Activated CD4-positive, alpha-beta T cell treated with anti-CD3 and anti-CD28 coated beads for 24 hours (primary cell): ENCODE measurements at places on chromosomes 12 and 14.

DNA sequence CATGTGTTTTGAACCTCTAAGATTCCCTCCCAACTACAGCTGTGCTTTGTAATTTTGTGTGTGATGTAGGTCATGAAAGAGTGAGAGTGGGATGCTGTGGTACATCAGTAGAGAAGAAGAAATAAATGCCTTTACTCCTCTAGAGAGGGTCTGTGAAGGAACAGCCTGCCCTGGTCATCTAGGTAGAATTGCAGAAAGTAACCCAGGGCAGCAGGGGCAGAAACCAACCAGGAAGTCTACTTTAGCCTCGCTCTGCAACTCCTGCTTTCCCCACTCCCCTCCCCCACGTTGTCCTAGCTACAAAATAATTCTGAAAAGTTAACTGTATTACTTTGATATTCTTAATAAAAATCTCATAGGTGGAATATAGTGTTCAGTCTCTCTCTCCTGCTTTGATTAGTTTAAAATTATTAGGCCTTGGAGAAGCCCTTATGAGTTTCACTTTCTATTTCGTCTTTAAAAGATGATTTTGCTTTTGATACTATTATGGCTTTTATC lies 7.5 kb downstream of the TBK1 start:
- DNase-seq = no peak

- no peak for DNase-seq
These were observed 110.6 kb downstream of the TTC8 start for GRCh38 chr14:88935083-88935482.

DNA sequence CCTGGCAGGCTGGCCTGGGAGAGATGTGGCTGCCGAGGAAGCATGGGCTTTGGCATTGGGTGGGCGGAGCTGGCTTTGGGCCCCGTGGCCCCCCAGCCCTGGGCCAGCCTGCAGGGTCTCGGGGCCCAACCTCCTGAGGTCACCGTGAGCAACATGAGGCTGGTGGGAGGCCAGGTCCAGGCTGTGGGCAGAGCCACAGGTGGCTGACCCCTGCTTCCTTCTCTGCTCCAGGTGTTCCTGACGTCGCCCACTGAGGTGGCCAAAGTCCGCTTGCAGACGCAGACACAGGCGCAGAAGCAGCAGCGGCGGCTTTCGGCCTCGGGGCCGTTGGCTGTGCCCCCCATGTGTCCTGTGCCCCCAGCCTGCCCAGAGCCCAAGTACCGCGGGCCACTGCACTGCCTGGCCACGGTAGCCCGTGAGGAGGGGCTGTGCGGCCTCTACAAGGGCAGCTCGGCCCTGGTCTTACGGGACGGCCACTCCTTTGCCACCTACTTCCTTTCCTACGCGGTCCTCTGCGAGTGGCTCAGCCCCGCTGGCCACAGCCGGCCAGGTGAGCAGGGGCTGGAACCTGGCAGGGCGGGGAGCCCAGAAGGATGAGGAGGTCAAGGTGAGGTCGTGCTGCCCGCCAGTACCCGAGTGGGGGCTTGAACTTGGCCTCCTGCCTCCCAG lies 5.5 kb downstream of the SLC25A47 start:
- DNase-seq = no peak

DNA sequence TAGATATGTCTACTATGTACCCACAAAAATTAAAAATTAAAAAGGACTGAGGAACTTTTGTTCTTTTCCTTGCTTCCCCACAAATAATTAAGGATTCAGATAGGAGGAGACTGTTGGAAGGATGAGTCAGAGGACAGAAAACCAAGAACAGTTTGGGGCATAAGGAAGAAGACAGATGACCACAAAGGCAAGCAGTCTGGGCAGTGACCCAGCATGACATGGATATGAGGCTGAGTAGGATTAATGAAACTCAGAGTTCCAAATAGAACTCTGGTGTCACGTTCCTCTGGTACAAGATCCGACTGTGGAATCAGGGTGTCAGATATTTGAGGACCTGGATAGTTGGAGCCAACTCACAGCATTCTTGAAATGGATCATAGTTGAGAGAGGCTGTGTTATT lies 89.3 kb upstream of the SLC38A4 start:
- DNase-seq = no peak

DNA sequence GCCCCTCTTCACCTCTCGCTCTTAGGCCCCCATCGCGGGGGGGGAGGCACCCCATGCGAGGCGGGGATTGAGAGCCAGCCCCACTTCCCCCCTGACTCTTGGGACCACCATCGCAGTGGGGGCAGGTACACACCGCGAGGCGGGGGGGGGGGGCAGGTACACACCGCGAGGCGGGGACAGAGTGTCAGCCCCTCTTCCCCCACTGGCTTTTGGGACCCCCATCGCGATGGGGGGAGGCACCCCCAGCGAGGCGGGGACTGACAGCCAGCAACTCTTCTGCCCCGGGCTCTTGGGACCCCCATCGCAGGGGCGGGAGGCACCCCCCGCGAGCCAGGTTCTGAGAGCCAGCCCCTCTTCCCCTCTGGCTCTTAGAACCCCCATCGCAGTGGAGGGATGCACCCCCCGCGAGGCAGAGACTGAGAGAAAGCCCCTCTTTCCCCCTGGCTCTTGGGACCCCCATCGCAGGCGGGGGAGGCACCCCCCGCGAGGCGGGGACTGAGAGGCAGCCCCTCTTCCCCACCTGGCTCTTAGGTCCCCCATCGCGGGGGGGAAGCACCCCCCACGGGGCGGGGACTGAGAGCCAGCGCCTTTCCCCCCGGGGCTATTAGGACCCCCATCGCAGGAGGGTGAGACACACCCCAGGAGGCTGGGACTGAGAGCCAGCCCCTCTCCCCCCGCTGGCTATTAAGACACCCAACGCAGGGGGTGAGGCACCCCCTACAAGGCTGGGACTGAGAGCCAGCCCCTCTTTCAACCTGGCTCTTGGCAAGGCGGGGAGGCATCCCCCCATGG lies 196.5 kb upstream of the PZP start:
- no peak for DNase-seq

DNA sequence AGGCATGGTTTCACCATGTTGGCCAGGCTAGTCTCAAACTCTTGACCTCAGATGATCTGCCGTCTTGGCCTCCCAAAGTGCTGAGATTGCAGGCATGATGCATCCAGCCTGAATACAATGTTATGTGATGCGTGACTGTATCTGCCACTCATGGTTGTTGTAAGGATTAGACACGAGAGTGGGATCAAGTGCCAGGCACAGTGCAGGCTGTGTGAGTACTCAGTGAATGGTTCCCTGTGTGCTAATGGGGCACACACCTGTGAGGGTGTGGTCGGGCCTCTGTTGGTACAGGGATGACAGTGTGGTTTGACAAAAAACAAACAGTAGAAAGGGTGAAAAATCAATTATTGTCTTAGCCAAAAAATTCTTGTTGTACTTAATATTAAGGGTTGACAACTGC lies 61.8 kb downstream of the TECPR2 start:
- no peak for DNase-seq

DNA sequence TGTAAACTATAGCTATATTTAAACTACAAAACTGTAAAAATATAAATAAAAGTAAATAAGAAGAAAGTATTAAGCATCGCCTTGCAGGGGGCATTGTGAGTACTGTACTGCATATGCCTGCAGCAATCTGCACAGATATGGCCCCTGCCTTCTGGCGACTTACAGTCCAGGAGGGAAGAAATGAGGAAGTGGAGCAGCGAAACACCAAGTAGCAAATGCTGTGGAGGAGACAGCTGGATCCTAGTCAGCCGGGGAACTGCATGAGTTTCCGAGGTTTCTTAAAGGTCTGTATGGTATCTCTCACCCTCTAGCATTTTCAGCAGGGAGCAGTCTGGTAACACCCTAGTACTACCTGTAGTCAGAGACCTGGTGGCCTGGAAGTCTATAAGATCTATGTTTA lies 256.9 kb downstream of the CACNA1C start:
- no peak for DNase-seq

DNA sequence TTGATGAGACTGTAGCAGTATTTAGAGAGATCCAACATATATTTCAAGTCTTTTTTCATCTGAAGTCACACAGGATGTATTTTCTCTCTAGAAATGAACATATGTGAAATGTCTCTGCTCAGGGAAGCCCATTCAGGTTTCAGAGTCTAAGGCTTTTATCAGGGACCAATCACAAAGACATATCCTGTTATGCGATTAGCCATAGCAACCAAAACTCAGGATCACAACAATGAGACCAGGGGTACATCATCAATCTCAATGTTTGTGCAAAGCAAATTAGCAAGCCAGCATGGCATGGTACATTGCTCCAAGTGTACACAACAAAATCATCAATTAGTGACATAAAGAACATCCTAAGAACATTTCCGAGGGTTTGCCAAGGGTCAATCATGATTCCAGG lies 99.2 kb upstream of the AMN1 start:
- no peak for DNase-seq

DNA sequence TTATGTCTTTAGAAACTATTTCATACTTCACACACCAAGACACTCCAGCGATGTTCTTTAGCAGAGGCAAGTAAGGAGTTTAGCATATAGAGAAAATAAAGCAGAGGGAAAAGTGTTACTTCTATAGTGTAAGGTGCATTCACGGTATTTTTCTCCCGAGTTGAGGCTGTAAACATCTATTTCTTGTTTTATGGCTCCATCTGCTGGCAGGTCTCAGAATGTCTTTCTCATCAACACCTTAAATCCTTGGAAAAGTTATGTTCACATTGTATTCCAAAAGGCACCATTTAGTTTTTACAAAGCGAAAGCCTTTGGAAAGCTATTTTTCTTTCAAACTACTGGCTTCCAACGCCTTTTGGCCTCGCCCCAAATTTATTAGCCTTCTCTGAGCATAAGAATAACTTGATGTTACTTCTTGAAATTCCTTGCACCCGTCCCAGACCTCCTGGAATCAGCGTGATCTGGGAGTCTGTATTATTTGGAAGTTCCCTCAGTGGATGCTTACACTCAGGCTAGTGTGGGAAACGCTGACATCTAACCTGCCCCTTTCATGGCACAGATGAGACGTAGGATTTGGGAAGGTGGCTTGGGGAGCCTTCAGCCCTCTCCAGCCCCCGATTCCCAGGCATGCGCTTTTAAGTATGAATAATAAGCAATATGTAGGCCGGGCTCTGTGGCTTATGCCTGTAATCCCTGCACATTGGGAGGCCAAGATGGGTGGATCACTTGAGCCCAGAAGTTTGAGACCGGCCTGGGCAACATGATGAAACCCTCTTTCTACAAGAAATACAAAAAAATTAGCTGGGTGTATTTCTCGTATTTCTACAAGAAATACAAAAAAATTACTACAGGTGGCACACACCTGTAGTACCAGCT lies 1.9 kb upstream of the PIWIL1 start:
- peak; percentile 35 for DNase-seq

DNA sequence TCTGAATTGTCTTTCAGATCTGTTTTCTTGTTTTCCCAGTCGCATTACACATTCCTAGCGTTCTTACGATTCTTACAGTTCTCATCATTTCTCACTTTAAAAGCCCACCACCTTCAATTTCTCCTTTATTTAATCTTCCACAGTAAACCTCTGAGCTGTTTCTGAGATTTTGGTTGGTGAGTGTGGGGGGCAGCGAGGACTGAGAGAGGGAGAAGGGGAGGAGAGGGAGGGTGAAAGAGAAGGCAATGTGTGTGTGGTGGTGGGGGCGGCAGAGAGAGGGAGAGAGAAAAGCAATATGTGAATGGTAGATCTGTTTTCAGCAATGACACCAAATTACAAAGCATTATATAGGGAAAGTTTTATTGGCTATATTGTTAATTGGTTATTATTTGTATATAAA lies 282.6 kb downstream of the SOX5 start:
- DNase-seq = no peak

GRCh38 chr14:99579903-99580571 lies 24.0 kb downstream of the CCDC85C start:
- DNase-seq = no peak

- DNase-seq = no peak
These were observed 73.3 kb upstream of the PLEKHG7 start for GRCh38 chr12:92629349-92630065.

DNA sequence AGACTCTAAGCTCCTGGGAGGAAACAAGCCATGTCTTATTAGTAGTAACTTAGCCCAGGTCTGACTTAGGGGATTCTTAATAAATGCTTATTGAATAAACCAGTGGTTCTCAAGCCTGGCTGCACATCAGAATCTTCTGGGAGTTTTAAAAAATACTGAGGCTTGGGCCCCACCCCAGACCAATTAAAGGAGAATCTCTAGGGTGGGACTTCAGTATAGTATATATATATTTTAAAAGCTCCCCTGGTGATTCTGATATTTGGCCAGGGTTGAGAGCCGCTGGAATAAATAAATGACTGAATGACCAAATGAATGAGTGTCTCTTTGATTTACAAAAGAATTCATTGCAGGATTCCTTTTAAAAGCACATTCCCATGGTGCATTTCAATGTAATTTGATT lies 151.5 kb upstream of the GSC start:
- DNase-seq = no peak

GRCh38 chr12:79451978-79452377 lies 238.8 kb downstream of the PAWR start:
- no peak for DNase-seq

GRCh38 chr12:102633981-102634605 lies 153.7 kb upstream of the IGF1 start:
- DNase-seq = no peak

DNA sequence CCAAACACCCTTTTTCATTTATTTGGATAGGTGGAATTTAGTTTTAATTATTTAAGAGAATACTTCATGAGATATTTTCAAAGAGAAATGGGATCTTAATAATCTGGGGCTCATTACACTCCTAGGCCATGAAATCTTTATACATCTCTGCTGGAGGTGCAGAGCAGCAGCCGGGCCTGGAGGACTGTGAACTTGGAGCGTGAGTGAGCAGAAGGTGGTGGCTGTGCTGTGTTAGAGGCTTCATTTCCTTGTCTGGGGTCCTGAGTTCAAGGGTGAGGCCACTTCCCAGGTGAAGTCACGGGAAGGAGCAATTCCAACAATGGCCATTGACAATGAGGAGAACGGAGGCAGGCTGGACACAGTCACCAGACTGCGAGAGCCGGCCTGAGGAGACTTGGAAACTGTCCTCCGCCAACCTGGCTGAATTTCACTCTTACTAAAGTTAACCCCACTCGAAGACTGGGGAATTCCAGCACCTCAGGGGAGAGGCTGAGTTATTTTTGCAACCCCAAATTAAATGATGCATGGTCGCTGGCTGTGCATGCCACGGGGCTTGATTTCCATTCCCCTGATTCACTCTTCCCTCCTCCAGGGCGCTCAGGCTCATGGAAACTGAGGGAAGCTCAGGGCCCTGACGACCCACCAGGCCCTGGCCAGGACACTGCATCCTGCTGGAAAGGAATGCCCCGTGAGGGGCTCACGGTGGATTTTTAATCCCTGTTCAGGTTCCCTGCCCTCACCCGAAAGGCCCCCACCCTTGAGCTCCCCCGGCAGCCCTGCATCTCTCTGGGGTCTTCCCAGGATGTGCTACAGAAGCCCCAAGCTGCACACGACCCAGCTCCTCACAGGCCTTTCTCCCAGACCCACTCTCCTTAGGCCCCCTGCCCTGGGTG lies 22.6 kb upstream of the TRAF3 start:
- no peak for DNase-seq

DNA sequence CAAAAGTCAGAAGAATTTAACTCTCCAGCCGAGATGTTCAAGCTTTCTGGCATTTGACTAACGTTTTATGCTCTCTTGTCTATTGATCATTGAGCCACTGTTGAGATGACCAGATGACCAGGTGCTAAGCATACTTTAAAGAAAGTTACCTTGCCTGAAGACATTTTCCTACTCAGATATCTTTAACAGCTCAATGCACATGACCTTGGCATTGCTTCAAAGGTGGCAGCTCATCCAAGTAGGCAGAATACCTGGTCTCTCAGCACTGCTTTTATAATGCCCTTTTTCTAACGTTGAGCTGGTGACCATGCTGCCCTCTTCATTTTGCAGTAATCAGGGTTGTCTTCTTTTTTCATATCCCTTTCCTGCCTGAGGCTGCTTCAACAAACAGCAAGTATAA lies 358.1 kb downstream of the RAD51B start:
- DNase-seq = no peak

GRCh38 chr12:54259194-54260011 lies 20.5 kb downstream of the CBX5 start:
- no peak for DNase-seq
